ENCODE measurements at places on chromosomes 13 and 19. TPM values are rescaled to one million over a fixed set of nuclear protein-coding genes. Genes with fewer than 3 reads are reported as not detected.

Gene OSCAR
- polyA plus RNA-seq = 0.73 TPM

Gene SELENOV
- polyA plus RNA-seq = not detected

Gene LGALS14
- not detected for polyA plus RNA-seq

Gene JSRP1
- 0.13 TPM for polyA plus RNA-seq
